ENCODE measurements at places on chromosomes 11 and 22. TPM values are rescaled to one million over a fixed set of nuclear protein-coding genes. Genes with fewer than 3 reads are reported as not detected.

DNA sequence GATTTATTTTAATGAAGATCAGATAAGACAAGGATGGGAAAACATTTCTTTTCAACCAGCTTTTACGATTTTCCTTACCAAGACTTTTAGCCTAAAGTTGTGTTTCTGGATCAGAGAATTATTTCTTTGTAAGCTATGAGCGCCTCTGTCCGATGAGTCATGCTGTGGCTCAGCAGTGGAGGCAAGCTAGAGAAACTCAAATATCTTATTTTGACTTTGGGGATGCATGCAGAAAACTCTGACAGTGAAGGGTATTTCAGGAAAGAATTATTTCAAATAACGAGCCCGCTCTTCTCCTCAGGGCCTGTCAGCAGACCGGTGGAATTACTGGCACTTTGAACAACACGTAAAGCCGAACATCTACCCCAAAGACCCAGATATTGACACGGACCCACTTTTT is 77.9 kb upstream of the OR5AK2 start:
- DNase-seq: no peak
- H3K4me3 ChIP-seq: no peak overlapping the region
- no peaks in the 10 kb centered on the region for H3K36me3 ChIP-seq
- 0 out of 2 replicates have a peak, but pooled peaks cover 3% of the 10 kb centered on the region for H3K4me1 ChIP-seq
- no peak overlapping the region for H3K27ac ChIP-seq
- H3K27me3 ChIP-seq: no peaks in the 10 kb centered on the region

DNA sequence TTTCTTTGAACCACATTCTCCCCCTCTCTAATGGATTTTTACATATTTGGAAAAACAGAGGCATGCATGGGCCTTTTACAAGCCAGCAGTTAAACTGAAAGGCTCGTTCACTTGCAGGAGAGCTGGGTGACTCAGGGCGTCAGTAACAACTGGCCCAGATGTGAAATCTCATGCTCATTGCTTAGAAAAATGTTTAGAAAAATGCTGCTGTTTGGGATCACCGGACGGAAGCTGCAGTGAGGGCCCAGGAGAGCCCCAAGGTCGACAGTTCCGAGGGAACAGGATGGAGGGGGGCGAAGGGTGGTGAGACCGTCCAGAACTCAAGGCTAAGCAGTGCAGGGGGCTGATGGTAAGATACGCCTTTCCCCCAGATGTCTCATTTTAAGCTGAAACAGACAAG is 41.7 kb upstream of the SMTN start:
- H3K4me3 ChIP-seq: no peak overlapping the region
- H3K36me3 ChIP-seq: no peaks in the 10 kb centered on the region
- no peaks in the 10 kb centered on the region for H3K27me3 ChIP-seq
- 0 out of 2 replicates have a peak, but pooled peaks cover 5% of the 10 kb centered on the region for H3K4me1 ChIP-seq
- H3K27ac ChIP-seq: no peak overlapping the region

DNA sequence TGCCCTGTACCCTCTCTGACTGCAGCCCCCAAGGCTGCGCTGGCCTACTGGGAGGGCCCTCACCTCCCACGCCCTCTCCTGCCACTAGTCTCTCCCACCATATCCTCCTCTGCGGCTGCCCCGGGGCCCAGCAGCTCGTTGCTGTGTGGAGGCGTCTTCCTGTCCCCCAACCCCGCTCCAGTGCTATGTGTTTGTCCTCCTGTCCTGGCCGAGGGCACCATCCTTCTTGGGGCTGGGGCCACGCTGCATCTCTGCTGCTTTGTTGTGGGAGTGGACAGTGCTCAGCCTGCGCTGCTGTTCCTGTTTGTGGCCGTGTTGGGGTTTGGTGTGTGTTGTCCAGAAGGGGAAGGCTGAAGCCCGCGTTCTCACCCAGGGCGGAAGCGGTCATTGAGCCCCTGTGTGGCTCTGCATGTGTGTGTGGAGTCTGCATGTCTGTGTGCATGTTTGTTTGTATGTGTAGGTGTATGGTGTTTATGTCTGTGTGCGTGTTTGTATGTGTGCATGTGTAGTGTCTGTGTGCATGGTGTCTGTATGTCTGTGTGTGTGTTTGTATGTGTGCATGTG is 15.7 kb downstream of the TPCN2 start:
- no peak overlapping the region for H3K27ac ChIP-seq
- no peak overlapping the region for H3K4me3 ChIP-seq
- DNase-seq: no peak
- no peaks in the 10 kb centered on the region for H3K4me1 ChIP-seq

DNA sequence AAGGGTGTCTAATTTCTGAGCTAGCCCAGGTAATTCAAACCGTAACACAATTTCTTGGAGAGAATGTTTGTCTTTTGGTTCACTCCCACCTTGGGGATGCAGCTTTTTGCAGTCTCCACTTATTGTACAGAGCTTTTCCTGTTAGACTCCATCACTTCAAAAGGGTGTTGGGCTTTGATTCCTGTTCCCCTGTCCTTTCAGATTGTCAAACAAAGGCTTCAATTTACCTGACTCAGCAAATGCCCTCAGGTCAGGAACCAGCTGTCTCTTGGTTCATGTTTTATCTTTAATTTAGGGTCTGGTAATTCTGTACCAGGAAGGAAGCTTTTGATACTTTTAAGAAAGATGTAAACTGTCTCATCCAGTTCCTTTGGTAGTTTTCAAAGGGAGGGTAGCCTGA is 880.6 kb downstream of the NTM start:
- no peak overlapping the region for H3K4me3 ChIP-seq
- no peaks in the 10 kb centered on the region for H3K27me3 ChIP-seq
- DNase-seq: no peak

- no peak for DNase-seq
- H3K4me3 ChIP-seq: no peak overlapping the region
Observed at GRCh38 chr22:24329453-24329852, 58.8 kb downstream of the SPECC1L start.

GRCh38 chr11:14342906-14343305 is 16.1 kb downstream of the RRAS2 start:
- H3K36me3 ChIP-seq: no peaks in the 10 kb centered on the region
- DNase-seq: no peak
- no peaks in the 10 kb centered on the region for H3K27me3 ChIP-seq
- no peak overlapping the region for H3K4me3 ChIP-seq
- no peaks in the 10 kb centered on the region for H3K4me1 ChIP-seq

GRCh38 chr11:13720940-13721339 is 52.5 kb downstream of the FAR1 start:
- H3K27ac ChIP-seq: no peak overlapping the region
- H3K4me1 ChIP-seq: no peaks in the 10 kb centered on the region
- H3K27me3 ChIP-seq: no peaks in the 10 kb centered on the region
- 0 out of 2 replicates have a peak, but pooled peaks cover 4% of the 10 kb centered on the region for H3K36me3 ChIP-seq
- H3K4me3 ChIP-seq: no peak overlapping the region
- DNase-seq: no peak

DNA sequence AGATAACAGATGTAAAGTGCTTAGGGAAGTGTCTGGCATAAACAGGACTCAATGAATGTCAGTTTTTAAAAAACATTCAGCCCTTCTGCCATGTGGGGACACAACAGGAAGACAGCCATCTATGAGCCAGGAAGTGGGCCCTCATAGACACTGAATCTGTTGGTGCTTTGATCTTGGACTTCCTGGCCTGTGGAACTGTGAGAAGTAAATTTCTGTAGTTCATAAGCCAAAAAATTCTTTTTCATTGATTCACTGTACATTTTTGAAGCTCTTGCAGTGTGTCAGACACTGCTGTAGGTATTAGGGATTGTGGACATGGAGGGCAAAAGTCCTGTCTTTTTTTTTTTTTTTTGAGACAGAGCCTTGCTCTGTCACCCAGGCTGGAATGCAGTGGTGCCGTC is 188.6 kb downstream of the HIPK3 start:
- 0 out of 2 replicates have a peak, but pooled peaks cover 8% of the 10 kb centered on the region for H3K4me1 ChIP-seq
- H3K36me3 ChIP-seq: no peaks in the 10 kb centered on the region
- no peak overlapping the region for H3K27ac ChIP-seq
- no peak overlapping the region for H3K4me3 ChIP-seq
- DNase-seq: no peak

GRCh38 chr11:92413757-92414513 is 189.3 kb downstream of the FAT3 start:
- no peak for DNase-seq
- no peak overlapping the region for H3K27ac ChIP-seq
- peaks cover 35% of the 10 kb centered on the region for H3K4me1 ChIP-seq
- no peaks in the 10 kb centered on the region for H3K36me3 ChIP-seq

DNA sequence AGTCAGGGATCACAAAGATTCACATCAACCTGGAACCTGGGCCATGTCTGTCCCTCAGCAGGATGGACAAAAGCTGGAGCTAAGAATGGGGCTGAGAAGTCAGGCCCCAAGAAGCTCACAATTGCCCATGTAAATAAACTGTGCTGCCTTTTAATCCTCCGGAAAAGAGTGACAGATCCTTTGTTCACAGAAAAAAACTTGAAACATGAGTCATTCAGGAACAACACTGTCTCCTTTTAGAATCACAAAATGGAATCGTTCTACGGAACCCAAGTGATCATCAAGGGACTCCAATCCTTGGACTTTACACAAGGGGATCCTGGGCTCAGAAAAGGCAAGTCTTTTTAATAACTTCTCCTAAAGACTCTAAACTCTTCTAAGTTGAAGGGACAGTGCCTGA is 36.1 kb downstream of the RELT start:
- H3K4me3 ChIP-seq: no peak overlapping the region
- H3K36me3 ChIP-seq: no peaks in the 10 kb centered on the region
- peaks cover 13% of the 10 kb centered on the region for H3K4me1 ChIP-seq
- H3K27me3 ChIP-seq: no peaks in the 10 kb centered on the region
- H3K27ac ChIP-seq: no peak overlapping the region

GRCh38 chr11:20015101-20015500 is 145.2 kb downstream of the DBX1 start:
- no peaks in the 10 kb centered on the region for H3K27me3 ChIP-seq
- no peak for DNase-seq
- no peaks in the 10 kb centered on the region for H3K36me3 ChIP-seq
- no peak overlapping the region for H3K27ac ChIP-seq

- no peak overlapping the region for H3K4me3 ChIP-seq
- peaks cover 38% of the 10 kb centered on the region for H3K4me1 ChIP-seq
- no peak for DNase-seq
- H3K27ac ChIP-seq: no peak overlapping the region
- no peaks in the 10 kb centered on the region for H3K27me3 ChIP-seq
Observed at GRCh38 chr11:86900162-86900561, 55.0 kb downstream of the FZD4 start.

- H3K36me3 ChIP-seq: no peaks in the 10 kb centered on the region
- no peak for DNase-seq
- H3K27me3 ChIP-seq: no peaks in the 10 kb centered on the region
- no peak overlapping the region for H3K27ac ChIP-seq
- no peak overlapping the region for H3K4me3 ChIP-seq
- no peaks in the 10 kb centered on the region for H3K4me1 ChIP-seq
Observed at GRCh38 chr11:8654503-8654902, 28.0 kb downstream of the TRIM66 start.

GRCh38 chr11:73384872-73385689 is 8.9 kb downstream of the RELT start:
- H3K36me3 ChIP-seq: no peaks in the 10 kb centered on the region
- no peak overlapping the region for H3K27ac ChIP-seq
- no peak overlapping the region for H3K4me3 ChIP-seq
- DNase-seq: no peak

GRCh38 chr11:127071606-127072005 is 71.0 kb upstream of the KIRREL3 start:
- H3K4me3 ChIP-seq: no peak overlapping the region
- no peaks in the 10 kb centered on the region for H3K36me3 ChIP-seq
- H3K27me3 ChIP-seq: no peaks in the 10 kb centered on the region
- H3K4me1 ChIP-seq: no peaks in the 10 kb centered on the region

DNA sequence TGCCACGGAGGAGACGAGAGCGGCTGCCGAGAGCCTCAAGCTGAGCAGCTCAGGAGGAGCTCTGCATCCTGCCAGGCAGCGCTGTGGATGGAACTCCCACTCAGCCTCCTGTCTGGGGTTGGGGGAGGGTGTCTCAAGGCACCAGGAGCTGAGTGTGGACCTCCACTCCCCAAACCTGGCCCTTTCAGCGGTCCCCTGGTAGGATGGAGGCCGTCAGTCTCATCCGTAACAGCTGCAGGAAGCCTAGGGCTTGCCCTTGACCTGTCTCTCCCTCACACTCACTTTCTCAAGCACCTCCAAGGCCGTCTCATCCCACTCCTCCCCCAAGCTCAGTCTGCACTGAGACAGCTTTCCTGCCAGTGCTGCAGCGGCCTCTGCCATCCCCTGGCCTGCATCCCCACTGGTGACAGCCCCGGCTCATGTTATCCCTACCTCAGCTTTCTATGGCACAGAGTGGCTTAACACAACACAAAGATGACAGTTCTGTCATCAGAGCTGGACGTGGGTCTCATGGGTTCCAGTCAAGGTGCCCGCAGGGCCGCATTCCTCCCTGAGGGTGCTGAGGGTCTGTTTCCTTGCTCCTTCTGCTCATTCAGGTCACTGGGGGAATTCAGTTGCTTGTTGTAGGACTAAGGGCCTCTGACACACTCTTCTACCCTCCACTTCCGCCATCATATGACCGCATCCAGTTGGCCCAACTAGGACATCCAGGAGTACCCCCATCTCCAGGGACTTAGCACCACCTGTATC is 341.9 kb upstream of the B3GAT1 start:
- DNase-seq: no peak
- no peaks in the 10 kb centered on the region for H3K27me3 ChIP-seq
- no peaks in the 10 kb centered on the region for H3K36me3 ChIP-seq
- no peak overlapping the region for H3K4me3 ChIP-seq

- no peak overlapping the region for H3K27ac ChIP-seq
- no peaks in the 10 kb centered on the region for H3K4me1 ChIP-seq
- no peaks in the 10 kb centered on the region for H3K27me3 ChIP-seq
- H3K4me3 ChIP-seq: no peak overlapping the region
- no peaks in the 10 kb centered on the region for H3K36me3 ChIP-seq
- no peak for DNase-seq
Observed at GRCh38 chr11:91293119-91293518, 931.5 kb upstream of the FAT3 start.

DNA sequence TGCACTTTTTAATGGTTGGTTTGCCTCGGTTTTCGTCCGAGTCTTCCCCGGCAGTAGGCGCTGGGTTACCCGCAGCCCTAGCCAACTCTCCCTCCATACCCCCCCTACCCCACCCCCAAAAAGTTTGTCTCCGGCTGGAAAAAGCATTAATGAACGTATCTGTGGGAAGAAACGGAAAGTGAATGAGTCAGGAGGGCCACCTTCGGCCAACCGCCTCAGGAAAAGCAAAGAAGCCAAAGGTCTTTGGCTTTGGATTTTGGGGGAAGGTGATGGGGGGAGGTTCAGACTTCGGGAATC is 508 bp upstream of the FLI1 start:
- H3K4me1 ChIP-seq: no peaks in the 10 kb centered on the region
- no peak for DNase-seq
- no peak overlapping the region for H3K27ac ChIP-seq
- no peaks in the 10 kb centered on the region for H3K36me3 ChIP-seq
- no peak overlapping the region for H3K4me3 ChIP-seq

GRCh38 chr11:126224647-126225294 is 13.2 kb downstream of the FAM118B start:
- no peak overlapping the region for H3K4me3 ChIP-seq
- no peak overlapping the region for H3K27ac ChIP-seq
- peaks cover 1% of the 10 kb centered on the region for H3K36me3 ChIP-seq
- H3K27me3 ChIP-seq: no peaks in the 10 kb centered on the region

Gene C11orf86
- total RNA-seq: not detected

Gene SLC22A9
- 1.7 TPM for total RNA-seq

Gene INS
- total RNA-seq: not detected

Gene HTR3B
- not detected for total RNA-seq

Gene APIP
- total RNA-seq: 19.8 TPM

Gene CEND1
- total RNA-seq: not detected

Gene OR2D2
- not detected for total RNA-seq

Gene FXYD6
- 1.0 TPM for total RNA-seq

Gene RAB39A
- not detected for total RNA-seq

Gene MRGPRF
- total RNA-seq: not detected

All from Caco-2 (cell line).